Suppressor macrophage treated with lipopolysaccharide for 1 hour (primary cell): ENCODE measurements at places on chromosomes 7 and 10.

GRCh38 chr7:142855756-142856564, 1.1 kb downstream of the EPHB6 start:
- DNase-seq = no peak

GRCh38 chr7:90919816-90920215, 323.7 kb downstream of the CDK14 start:
- no peak for DNase-seq

- no peak for DNase-seq
Measured at GRCh38 chr10:116101616-116102315, 171.2 kb downstream of the GFRA1 start.

GRCh38 chr7:73354196-73354595, 26.2 kb downstream of the FKBP6 start:
- DNase-seq = no peak

- peak; percentile 14 for DNase-seq
Measured at GRCh38 chr7:155343150-155343549, 45.5 kb downstream of the INSIG1 start.

DNA sequence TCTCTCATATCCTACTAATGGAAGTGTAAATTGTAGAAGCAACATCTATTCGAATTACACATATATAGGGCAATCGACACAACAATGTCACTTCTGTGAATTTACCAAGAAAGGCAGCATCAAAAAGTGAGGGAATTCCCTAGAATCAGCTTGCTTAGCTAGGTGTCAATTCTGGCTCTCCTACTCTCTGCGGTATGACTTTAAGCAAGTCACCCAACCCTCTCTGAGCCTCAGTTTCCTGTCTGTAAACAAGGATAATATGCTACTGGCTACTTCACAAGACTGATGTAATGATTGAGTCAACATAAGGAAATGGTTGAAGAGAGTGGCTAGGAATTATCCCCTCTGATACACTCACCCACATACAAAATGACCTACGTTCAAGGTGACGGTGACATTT, 19.4 kb downstream of the CCDC6 start:
- no peak for DNase-seq

DNA sequence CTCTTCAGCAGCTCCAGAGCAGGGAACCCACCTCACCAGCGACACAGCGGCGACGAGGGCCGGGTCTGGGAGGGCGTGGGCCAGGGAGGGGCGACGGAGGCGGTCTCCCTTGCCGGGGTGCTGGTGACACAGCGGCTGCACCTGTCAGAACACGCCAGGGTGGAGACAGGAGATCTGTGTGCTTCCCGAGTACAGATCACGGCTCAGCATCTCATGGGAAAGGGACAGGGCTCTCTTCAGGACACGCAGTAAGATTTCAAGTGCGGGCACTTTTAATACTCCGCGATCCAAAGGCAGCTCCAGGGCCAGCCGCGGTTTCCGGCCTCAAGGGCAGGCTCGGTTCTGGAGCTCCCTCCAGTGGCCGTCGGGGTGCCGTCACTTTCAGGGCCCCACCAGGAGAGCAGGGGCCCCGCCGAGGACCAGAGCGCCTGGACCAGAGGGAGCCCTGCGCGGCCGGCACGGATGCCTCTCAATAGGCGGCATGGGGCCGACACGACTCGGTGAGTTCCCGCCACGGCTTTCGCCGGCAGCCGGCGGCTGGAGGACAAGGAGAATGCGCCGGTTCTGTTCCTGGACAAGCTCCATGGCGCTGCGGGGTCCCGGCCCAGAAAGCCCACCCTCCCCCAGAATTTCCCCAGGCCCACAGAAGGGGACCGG, 21.4 kb downstream of the GPR146 start:
- DNase-seq = peak; percentile 91

DNA sequence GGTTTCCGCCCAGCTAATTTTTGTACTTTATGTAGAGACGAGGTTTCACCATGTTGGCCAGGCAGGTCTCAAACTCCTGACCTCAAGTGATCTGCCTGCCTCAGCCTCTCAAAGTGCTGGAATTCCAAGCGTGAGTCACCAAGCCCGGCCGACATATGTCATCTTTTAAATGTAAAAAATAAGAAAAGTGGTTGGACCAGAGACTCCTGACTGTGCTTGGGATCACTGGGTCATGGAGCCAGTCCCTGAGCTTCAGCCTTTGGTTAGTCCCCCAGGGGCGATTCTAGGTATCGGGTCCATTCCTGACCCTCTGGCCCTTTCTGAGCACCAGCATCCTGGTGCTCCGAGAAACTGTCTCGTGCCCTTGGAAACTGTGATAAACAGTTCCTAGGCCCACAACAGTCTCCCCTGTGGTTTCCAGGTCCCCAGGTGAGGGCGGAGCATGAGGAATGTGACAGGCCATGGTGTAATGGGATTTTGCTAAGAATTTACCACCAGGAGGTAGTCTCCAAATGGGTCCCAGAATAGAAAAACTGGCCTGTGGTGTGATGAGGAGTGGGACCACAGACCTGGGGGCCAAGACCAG, 32.8 kb downstream of the UBTD1 start:
- DNase-seq = no peak

DNA sequence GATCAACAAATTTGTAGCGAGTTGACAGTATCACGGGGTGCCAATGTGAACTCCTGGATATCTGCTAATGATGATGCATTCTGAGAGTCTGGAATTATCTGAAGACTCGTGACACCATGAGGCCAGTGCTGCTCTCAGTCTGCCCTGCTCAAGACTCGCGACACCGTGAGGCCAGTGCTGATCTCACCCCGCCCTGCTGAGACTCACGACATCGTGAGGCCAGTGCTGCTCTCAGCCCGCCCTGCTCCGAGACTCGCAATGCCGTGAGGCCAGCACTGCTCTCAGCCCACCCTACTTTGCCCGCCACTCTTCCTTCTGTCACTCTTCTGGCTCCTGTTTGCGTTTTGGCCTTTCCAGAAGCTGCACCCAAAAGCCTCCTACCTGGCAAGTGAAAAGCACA, 411.8 kb downstream of the PTPRN2 start:
- no peak for DNase-seq

DNA sequence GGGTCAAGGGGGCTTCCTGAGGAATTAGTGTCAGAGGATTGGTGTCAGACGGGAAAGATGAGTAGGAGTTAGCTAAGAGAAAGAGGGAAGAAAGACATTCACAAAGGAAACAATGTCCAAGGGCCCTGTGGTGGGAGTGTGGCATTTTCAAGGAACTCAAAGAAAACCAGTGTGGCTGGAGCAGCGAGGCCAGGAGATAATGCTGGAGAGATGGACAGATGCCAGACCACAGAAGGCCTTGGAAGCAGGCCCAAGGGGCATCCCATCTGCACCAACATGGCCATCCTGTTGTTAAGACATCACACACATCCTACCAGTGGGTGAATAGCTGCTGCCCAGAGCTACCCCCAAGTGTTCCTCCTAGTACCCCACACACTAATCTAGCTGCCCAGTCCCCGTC, 36.1 kb upstream of the CUL1 start:
- no peak for DNase-seq

DNA sequence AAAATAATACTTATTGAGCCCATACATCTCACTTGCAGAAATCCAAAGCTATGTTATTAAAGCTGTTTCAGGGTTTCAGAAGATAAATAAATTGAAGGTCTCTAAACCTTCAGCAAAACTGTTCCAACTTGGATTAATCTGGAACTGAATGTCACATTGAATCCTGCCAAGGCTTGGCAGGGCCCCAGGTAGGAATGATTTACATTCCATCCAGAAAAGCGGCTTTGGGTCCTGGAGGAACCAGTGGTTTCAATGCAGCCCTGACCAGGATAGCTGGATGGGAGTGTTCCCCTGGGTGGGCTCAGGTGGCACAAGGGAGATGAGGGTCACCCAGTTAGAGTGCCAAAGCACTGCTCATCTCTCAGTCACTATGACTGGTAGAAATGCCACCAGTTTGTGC, 37.0 kb upstream of the TMEM72 start:
- DNase-seq = no peak

- no peak for DNase-seq
Measured at GRCh38 chr7:99267841-99268576, 4.6 kb upstream of the MYH16 start.

GRCh38 chr7:50368366-50368765, 63.9 kb downstream of the IKZF1 start:
- DNase-seq = no peak

DNA sequence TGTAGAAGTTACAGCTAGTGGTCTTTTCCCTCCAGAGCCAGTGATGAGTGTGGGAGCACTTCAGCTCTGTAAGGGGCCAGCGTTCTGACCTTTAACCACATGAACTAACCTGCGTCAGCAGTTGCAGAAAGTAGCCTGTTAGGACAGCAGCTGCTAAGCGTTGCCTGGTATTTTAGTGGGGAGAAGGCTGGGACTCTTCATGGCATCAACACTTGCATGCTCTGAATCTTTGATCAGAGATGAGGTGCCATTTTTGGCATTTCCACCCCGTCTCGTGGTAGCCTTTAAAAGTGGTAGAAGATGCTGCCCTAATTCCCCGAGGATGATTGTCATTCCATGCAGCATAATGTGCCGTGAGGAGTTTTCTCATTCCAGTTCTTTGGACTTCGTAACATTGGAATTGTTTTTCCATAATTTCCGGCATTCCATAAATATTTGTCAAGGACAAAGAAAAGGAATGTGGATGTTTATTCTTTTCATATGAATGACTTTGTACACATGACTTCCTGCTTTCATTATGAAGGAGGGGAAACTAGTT, 92.2 kb downstream of the AVL9 start:
- DNase-seq = no peak

DNA sequence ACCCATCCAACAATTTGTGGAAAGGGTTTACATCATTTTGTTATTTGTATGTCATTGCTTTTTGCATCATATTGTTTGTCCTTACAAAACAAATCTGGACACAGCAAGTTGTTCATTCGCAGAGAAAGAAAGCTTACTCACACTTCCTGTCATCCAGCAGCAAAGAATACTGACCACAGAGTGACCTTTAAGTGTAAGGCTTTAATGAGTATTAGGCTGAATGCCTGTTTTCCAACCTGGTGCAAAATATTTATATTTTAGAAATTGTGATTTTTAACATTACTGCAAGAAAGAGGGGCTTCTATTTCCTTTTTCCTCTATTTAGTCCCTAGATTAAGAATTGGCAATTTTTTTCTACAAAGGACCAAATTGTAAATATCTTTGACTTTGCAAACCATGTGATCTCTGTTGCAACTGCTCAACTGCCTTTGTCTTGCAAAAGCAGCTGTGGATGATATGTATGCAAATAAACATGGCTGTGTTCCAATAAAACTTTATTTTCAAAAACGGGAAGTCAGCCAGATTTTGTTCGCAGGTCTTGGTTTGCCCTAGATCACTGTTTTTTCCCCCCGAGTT, 27.8 kb upstream of the ITGB1 start:
- peak; percentile 89 for DNase-seq

GRCh38 chr7:101240226-101241014, 2.8 kb upstream of the CLDN15 start:
- no peak for DNase-seq

GRCh38 chr7:93622036-93623033, 47.8 kb upstream of the CALCR start:
- DNase-seq = no peak
